Breast epithelium (tissue), 4 donors: ENCODE measurements at places on chromosomes 4 and X.
A peak's percentile ranks its signal among the peaks of the same experiment; 100 is the strongest.

- no peak for DNase-seq
Measured at GRCh38 chr4:87704001-87704400, 53.9 kb downstream of the DMP1 start.

GRCh38 chr4:3285558-3286334 lies 7.1 kb upstream of the RGS12 start:
- DNase-seq, result peak; percentile 72

DNA sequence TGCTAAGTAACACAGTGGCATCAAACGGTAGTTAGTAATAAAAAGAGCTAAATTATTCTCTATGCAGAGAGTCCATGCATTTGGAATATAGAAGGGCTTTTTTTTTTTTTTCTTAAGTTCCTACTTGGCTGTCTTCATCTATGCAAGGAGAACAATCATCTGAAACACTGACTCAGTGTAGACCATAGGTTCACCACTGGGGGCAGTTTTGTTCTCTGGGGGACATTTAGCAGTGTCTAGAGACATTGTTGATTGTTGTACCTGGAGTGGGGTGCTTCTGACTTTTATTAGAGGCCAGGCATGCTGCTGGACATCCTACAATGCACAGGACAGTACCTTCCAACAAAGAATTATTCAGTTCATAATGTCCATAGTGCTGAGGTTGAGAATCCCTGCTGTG lies 41.2 kb downstream of the TMA16 start:
- DNase-seq, result no peak

DNA sequence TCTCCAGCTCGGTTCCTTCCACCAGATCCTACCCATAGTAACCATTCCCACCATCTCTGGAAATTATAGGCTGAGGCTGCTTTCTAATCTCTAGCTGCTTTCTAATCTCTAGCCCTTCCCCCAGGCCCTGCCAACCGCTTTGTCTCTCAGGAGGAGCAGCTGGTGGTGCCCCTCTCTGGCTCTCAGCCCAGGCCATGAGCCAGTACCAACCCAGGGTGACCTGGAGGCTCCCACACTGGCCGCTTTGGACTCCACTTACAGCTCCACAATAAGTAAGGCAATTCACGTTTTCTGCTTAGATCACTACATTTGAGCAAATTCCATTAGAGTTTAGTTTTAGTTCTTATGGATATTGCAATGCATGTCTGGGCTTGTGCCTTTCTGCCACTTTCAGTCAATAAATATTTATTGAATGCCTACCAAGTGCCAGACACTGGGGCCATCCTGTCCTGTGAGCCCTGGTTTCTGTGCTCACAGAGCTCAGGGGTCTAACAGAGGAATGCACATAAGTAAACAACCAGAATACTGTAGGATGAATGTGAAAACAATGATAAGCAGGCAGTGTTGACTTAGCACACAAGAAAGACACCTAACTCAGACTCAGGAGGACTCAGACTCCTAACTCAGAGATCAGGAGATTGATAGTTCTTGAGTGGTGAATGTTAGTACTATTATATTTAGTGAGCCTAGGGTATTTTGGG lies 38.9 kb downstream of the SMC1A start:
- no peak for DNase-seq

GRCh38 chrX:3232262-3232923 lies 114.1 kb downstream of the MXRA5 start:
- DNase-seq, result no peak

DNA sequence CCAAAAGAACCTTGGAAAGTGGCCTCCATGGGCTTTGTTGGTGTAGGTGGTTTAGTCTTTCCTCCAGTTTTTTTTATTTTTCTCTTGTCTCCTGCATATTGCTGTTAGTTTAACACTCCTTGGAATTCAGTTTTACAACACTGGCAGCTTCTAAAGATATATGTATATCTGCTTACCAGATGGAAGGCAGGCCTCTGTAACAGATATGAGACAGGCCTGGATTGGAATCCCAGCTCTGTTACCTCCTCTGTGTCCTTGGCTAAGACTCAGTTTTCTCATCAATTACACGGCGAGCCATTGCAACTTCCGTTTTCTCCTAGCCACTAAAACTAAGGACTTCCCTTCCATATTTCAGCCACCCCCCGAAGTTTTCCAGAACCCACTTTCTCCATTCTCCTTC lies 133.4 kb upstream of the SMAD1 start:
- DNase-seq, result no peak

GRCh38 chr4:78939667-78940008 lies 400 bp upstream of the PAQR3 start:
- DNase-seq, result no peak

GRCh38 chr4:130632731-130633604 lies 1537.0 kb downstream of the C4orf33 start:
- no peak for DNase-seq

DNA sequence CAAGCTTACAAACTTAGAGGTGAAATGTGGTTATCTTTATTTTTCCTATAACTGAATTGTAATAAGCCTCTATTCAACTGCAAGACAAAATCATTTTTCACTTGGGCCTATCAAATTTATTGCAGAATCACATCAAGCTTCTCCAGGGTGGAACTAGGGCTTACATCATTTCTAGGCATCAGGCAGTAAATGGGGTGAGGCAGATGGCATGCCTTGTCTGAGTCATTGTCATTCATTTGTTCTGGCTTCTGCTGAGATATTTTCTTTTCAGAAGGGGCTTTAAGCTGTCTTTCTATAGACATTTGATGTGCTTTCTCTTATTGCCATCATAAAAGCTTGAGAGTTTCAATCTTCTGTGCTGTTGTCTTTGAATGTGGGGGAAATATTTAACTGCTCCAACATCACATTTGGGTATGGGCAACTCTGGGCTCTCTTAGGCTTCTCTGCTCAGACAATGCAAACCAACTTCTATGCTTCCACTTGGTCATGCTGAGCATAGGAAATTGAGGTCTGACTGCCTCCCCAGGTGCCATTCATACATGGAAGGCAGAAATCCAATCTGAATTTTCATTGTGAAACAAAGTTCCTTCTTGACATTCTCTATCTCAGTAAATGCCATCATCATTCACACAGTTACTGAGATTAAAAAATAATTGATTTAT lies 225.8 kb upstream of the GIMD1 start:
- no peak for DNase-seq

DNA sequence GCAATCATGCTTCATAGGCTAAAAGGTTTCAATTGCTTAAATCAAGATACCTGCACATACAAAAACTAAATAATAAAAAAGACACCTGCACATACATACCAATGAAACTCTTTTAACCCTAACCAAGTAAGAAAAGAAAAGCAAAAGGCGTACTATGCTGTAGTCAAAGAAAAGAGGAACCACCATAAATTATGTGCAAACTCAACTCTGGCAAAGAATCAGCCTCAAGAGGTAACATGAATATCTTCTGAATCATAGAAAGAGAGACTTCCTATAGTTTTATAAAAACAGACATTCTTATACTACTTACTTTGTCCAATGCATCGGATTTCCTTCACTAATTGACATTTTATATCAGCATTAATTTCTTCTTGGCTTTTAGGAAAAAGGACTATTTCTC lies 29.3 kb downstream of the MMGT1 start:
- DNase-seq, result no peak

- DNase-seq, result no peak
Measured at GRCh38 chr4:159077702-159078495, 25.0 kb upstream of the RAPGEF2 start.

GRCh38 chrX:41779030-41779564 lies 55.1 kb downstream of the GPR82 start:
- DNase-seq, result no peak

- no peak for DNase-seq
Measured at GRCh38 chr4:52407545-52407944, 251.6 kb downstream of the USP46 start.

DNA sequence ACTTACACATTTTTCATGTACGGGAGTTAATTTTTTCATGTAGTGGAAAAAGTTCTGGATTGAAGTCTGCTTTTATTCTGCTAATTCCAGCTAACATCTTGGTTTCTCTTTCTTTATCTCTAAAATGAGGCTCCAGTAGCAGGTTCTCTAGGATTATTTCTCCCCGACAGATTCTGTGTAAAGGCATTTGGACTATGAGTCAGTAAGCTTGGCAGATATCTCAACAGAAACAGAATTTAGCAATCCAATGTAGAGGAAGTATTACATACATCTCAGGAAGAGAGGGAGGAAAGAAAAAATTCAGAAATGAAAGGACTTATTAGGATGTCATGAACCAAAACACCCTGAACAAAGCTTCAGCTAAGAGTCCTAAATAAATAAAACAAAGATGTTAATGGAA lies 1682.3 kb upstream of the TENM3 start:
- no peak for DNase-seq

DNA sequence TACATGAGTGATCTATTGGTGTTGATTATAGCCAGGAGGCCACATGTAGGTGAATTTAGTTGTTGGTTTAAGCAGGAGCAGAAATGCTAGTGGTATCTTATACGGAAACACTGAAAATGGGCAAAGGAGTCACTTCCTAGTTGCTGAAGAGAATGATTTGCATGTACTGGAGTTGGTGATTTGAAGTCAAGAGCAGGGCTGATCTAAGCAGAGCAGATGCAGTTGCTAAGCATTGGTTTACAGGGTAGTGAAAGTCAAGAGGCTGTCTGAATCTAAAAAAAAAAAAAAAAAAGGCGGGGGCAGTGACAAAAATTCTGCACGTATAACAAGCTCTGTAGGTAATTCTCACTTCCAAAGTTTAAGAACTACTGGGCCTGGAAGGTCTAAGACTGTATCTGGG lies 90.4 kb upstream of the HPRT1 start:
- no peak for DNase-seq

DNA sequence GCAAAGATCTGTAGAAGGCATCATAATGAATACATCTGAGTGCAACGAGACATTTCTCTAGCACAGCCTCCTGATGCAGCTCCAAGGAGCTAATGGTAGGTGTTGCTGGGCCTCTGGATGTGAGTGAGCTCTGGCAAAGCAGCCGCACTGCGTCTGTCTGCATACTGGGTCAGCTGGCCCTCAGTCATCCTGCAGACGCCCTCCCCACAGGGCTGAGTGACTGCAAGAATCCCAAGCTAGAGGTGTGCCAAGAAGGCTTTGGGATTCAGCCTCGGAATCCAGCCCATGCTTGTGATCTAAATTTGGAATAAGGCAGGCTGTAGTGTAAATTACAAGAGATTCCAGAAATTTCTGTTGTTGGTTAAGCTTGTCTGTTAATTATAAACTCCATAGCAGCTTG lies 18.5 kb downstream of the HERC3 start:
- DNase-seq, result no peak

- DNase-seq, result no peak
Measured at GRCh38 chrX:15497865-15498264, 2.7 kb upstream of the BMX start.

DNA sequence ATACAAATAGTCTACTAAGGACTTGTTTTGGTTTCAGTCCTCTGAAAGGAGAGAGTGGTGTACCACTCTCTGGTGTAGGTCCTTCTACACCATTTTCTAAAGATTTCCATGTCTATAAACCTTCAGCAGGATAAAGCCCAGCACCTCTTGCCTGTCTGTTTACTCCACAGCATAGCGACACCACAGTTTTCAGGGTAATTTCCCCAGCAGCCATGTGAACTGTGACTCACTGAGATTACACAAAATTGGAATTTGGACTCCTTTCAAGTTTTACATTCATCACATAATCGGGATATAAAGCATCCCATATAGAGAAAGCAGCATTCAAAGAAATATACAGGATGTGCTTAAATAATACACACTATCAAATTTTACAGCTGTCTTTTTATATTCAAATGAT lies 229.6 kb downstream of the PRDM5 start:
- DNase-seq, result no peak

GRCh38 chr4:183540410-183541009 lies 35.7 kb downstream of the ING2 start:
- DNase-seq, result no peak

DNA sequence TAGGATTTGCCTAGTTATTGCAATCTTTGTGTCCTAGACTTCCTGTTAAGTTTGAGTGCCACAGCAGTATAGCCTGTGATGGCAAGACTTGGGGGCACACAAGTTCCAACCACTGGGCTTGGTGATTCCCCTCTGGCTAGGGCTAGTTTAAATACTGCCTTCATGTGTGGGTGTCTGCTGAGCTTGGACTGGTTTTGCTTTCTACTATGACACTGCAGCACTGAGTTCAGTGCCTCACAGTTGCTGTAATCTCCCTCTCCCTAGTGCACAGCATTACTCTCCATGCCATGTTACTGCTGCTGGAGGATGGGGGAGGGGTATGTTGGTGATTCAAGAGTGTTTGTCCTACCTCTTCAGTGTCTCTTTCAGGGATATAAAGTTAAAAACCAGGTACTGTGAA lies 379.6 kb downstream of the IL15 start:
- DNase-seq, result no peak

- DNase-seq, result no peak
Measured at GRCh38 chr4:102761296-102761701, 531 bp upstream of the MANBA start.
